Thymus (tissue), 14 donors: ENCODE measurements at places on chromosomes 16 and 17. TPM values are rescaled to one million over a fixed set of nuclear protein-coding genes. Genes with fewer than 3 reads are reported as not detected.

DNA sequence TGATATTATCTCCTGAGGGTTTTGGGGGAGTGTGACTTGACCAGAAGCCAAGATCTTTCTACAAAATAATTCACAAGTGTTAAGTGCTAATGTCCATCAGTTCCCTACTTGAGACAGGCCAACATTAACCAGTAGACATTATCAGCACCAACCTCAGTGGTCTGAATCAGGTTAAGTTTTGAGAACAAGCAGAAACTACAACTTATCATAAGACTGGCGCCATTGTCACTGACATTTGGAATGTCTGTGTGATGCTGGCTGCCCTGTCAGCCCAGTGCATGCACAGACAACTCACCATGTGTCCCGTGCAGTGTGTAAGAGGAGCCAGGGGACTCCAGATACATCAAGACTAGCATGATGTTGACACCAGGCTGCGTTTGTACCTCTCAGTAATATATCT is 76.8 kb downstream of the CCDC182 start:
- no peak for DNase-seq

DNA sequence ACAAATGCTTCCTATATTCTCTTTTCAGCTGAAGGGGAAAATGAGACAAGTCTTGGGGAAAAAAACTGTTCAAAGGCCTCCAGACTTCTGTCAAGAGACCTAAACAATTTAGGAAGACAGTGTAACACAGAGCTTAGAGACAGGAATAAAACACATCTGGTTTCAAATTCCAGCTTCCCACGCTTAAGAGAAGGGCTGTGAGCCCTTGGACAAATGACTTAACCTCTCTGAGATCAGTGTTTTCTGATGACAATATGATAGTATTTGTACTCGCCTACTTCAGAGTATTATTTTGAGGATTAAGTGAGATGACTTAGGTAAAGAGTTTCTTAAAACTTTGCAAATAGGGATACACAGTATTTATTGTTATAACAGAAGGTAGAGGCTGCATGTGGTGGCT is 29.5 kb downstream of the SMURF2 start:
- DNase-seq: no peak

DNA sequence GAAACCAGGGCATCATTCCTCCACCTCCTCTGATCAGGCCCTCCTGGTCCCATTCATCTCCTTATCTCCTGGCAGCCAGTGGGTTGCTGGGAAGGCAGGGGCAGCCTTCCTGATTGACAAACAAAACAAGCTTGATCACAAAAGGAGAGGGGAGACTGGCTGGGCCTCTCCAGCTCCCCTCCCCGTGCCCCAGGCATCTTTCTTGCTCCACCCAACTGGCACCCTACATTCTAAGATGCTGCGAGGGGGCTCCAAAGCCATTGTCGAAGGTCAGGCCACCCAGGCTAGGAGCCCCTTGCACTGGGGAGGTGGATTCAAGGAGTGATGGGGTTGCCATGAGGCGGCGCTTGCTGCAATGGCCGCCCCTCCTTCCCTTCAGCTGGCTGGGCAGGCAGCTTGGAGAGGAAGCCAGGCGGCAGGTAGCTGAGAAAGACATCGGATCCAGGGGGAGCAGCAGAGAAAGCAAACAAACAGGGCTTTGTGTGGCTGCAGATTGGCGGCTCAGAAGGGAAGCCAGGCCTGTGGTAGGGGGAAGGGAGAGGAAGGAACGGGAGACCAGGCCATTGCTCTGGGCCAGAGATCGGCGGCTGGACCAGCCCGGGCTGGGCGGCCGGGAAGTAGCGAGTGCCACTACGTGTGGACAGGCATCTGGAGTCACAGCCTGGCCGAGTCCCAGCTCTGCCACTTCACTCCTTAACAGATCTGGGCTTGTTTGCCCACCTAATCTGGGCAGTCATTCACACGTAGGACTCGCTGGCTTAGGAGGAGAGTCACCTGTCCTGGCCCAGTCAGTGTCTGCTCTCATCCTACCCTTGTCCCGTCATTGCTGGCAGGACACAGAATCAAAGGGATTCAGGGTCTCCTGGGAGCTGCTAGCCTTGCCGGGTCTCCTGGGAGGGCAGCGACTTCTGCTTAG is 12.3 kb downstream of the RAI1 start:
- no peak for DNase-seq

- no peak for DNase-seq
These were observed 54.7 kb downstream of the CBFA2T3 start for GRCh38 chr16:88922114-88922825.

The FA2H gene
- 2.9 TPM for polyA plus RNA-seq

DNA sequence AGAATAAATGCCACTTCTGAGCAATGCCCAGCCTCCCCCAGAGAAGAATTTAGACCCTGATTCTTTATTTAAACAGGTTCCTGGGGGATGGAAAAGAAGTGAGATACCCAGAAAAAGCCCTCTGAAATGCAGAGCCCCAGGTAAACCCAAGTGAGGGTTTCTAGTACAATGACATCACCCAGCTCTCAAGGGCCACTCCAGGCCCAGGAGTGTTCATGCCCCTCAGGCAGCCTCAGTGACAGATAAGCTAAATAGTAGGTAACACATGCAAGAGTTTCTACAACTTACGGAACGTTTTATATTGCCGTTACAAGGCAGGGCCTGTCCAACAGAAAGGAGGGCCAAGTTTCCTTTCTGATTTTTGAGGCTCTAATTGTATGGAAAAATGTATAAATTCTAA is 683.7 kb upstream of the SALL1 start:
- no peak for DNase-seq

- DNase-seq: no peak
These were observed 46.9 kb upstream of the TMEM132E start for GRCh38 chr17:34532281-34533065.

- DNase-seq: no peak
These were observed 20.7 kb downstream of the TMEM204 start for GRCh38 chr16:1553946-1554825.

The SNX20 gene
- 25.0 TPM for polyA plus RNA-seq

The RAD51D gene
- 5.9 TPM for polyA plus RNA-seq

The C16orf89 gene
- polyA plus RNA-seq: 0.71 TPM

The KRT20 gene
- polyA plus RNA-seq: 3.8 TPM

DNA sequence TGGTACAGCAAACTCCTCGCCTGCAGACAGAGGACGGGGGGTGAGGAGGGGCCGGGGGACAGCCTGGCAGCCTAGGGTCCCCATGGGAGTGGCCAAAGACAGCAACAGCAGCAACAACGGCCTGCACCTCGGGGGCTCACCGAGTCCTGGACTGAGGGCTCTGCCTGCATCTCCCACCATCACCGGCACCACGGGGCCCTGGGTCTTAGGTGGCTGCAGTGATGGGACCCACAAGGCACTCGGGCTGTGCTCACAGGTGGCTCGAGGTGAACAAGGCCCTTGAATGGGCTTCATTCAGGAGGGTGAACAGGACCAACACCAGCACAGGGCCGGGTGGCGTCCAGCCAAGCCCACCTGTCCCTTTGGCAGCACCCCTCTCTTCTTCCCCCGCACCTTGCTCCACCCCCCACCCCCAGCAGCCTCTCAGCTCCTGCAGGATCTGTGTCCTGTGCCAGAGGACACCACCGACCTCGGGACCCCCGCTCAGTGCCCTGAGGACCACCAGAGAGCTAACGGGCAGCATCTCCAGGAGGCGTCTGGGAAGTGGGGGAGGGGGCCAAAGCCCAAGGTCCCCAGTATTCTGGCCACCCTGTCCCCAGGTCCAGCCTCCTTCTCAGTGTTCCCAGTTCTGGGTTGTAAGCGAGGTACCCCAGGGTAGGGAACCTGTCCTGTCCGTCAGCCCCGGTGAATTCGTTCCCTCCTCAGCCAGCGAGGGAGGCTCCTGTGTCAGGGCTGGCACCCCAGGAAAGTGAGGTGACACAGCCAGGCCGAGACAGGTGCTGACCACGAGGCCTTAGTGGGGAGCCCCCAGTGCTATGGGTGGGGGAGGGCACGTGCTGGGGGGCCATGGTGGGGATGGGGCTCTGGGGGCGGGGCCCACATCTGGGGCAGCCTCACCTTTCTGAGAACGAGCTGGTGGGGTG is 94.3 kb downstream of the TBC1D16 start:
- no peak for DNase-seq

- DNase-seq: no peak
These were observed 14.6 kb upstream of the NDRG4 start for GRCh38 chr16:58485184-58485887.

The SCARF1 gene
- 5.8 TPM for polyA plus RNA-seq

- DNase-seq: peak; percentile 68
These were observed at the start of gene NT5C3B for GRCh38 chr17:41835800-41836549. NT5C3B (minus strand) TSS chr17:41836232; CDS start chr17:41836193, 39 bp downstream.

DNA sequence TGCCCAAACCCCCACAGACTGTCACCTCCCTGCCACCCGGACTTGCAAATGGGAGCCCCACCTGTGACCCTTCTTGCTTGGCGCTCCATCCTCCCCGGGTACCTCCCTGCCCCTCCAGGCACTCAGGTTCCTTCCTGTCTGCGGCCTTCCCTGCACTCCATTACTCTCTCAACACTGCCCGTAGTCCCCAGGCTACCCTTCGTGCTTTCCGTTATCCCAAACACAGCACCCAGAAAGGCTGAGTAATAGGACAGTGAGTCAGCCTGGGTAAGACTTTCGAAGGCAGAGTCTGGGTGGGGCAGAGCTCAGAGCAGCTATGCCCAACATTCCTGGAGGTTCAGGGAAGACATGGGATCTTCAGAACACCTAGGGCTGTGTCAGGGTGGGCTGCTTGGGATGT is 16.6 kb upstream of the C16orf74 start:
- DNase-seq: no peak

DNA sequence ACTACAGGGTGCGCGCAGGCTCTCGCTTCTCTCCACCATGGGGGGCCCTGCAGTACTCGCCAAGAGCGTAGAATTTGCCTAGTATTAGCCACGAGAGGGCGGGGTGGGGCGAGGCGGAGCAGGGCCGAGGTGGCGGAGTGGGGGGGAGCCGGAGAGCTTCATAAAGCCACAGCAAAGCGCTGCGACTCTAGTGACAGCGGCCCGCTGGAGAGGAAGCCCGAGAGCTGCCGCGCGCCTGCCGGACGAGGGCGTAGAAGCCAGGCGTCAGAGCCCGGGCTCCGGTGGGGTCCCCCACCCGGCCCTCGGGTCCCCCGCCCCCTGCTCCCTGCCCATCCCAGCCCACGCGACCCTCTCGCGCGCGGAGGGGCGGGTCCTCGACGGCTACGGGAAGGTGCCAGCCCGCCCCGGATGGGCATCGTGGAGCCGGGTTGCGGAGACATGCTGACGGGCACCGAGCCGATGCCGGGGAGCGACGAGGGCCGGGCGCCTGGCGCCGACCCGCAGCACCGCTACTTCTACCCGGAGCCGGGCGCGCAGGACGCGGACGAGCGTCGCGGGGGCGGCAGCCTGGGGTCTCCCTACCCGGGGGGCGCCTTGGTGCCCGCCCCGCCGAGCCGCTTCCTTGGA is at the start of gene TBX21:
Gene TBX21, plus strand, starts transcription at position 190 of the 627 bp plus-strand sequence. Its CDS starts 219 bp downstream, at position 409.
- peak; percentile 44 for DNase-seq

The TBC1D28 gene
- polyA plus RNA-seq: not detected

DNA sequence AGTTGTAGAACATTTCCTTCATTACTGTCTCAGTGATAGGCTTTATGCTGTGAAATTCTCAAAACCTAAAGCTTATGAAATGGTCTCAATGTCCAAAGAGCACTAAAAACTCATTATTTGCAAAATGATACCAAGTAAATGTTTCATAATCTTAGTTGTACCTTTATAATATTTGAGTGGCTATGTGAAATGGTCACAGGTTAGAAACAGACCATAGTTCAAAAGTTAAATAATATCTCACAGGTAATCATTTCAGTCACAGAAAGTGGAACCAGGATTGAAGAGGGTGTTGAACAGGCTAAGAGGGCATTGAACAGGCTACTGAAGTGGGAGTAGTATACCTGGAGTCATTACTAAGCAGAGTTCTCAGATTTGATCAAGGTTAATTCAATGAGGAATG is 2.9 kb downstream of the RDM1 start:
- DNase-seq: no peak

The CD300LD gene
- 0.16 TPM for polyA plus RNA-seq

The EFCAB5 gene
- 0.57 TPM for polyA plus RNA-seq

GRCh38 chr17:80212109-80212508 is 8.0 kb downstream of the SGSH start:
- DNase-seq: no peak

The SLC12A3 gene
- 0.34 TPM for polyA plus RNA-seq

- no peak for DNase-seq
These were observed 58.4 kb downstream of the MRTFB start for GRCh38 chr16:14129502-14129901.

The RMI2 gene
- 15.6 TPM for polyA plus RNA-seq

The KRTAP1-1 gene
- polyA plus RNA-seq: 0.14 TPM

GRCh38 chr16:67865318-67865717 is 7.5 kb upstream of the EDC4 start:
- no peak for DNase-seq

DNA sequence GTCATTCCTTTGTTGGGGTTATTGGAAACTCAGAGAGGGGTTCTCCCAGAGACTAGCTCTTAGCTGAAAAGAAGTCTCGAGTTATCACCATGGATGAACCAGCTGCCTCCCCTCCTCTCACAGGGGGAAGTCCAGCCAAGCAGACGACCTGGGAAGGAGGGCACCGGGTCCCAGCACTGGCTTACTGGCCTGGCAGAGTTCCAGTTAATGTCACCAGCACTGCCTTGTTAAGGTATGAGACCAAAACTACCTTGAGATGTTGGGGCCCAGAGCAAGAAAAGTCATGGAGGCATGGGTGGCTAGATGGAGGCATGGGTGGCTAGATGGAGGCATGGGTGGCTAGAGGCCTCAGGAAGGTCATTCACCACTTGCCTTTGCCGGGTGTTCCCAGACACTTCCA is 72.4 kb downstream of the WIPI1 start:
- DNase-seq: no peak

DNA sequence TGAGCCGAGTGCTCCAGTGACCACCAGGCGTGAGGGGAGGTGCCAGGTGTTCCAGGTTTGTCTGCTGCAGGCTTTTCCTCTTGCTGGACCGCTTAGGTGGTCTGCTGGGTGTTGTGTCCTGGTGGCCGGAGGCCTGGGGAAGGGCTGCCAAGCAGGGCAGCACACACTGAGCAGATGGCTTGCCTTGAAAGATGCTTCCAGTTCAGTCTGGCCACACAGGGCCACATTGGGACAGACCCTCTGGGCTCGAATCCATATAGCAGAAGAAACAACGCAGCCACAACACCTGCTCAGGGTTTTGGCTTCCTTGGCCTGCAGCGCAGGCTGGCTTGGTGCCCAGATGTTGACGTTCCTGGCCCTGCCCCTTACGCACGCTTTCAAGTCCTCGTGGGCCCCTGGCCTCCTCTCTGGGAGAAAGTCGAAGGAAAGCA is 24.8 kb downstream of the GINS2 start:
- DNase-seq: no peak

- no peak for DNase-seq
These were observed 2.5 kb downstream of the TMEM92 start for GRCh38 chr17:50276588-50277356.

The ALOX15B gene
- 5.1 TPM for polyA plus RNA-seq

The ABHD15 gene
- polyA plus RNA-seq: 7.8 TPM

- no peak for DNase-seq
These were observed 2.9 kb downstream of the ORAI3 start for GRCh38 chr16:30951750-30952149.
